ENCODE measurements at places on chromosomes 3 and 15.

DNA sequence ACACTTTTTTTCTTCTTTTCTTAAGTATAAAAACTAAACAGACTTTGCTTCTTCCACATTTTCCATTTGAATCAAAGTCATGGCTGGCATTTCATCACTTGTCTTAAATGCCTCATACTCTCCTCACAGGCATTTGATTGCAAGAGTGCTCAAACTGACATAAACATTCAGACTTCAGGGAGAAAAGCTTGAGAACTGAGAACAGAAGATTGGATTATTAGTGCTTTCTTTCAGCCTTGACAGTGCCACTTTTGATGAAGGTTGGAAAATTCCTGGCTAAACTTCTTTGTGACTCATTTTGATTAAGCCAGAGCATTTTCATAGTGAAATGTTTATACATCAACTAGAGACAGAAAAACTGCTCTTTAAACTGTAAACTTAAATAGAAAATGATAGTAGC, 544.4 kb downstream of the DIPK2A start:
- no peak for DNase-seq

DNA sequence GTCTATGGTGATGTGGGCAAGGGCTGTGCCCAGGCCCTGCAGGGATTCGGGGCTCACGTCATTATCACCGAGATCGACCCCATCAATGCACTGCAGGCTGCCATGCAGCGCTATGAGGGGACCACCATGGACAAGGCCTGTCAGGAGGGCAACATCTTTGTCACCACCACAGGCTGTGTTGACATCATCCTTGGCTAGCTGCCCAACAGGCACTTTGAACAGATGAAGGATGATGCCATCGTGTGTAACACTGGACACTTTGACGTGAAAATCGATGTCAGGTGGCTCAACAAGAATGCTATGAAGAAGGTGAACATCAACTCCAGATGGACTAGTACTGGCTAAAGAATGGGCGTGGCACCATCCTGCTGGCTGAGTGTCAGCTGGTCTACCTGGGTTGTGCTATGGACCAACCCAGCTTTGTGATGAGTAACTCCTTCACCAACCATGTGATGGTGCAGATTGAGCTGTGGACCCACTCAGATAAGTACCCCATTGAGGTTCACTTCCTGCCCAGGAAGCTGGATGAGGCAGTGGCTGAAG, 6.1 kb upstream of the USP8 start:
- DNase-seq = no peak

GRCh38 chr3:169091196-169091823, 572.2 kb downstream of the MECOM start:
- DNase-seq = no peak

GRCh38 chr3:197376735-197377555, 78.5 kb upstream of the DLG1 start:
- no peak for DNase-seq

DNA sequence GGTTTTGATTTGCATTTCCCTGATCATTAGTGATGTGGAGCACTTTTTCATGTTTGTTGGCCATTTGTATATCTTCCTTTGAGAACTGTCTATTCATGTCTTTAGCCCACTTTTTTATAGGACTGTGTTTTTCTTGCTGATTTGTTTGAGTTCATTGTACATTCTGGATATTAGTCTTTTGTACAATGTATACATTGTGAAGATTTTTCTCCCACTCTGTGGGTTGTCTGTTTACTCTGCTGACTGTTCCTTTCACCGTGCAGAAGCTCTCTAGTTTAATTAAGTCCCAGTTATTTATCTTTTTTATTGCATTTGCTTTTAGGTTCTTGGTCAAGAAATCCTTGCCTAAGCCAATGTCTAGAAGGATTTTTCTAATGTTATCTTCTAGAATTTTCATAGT, 91.1 kb upstream of the ATP11B start:
- DNase-seq = no peak

GRCh38 chr15:59739557-59740186, 50.6 kb upstream of the BNIP2 start:
- no peak for DNase-seq

- no peak for DNase-seq
These were observed 49.0 kb upstream of the MRPL3 start for GRCh38 chr3:131551761-131552160.

DNA sequence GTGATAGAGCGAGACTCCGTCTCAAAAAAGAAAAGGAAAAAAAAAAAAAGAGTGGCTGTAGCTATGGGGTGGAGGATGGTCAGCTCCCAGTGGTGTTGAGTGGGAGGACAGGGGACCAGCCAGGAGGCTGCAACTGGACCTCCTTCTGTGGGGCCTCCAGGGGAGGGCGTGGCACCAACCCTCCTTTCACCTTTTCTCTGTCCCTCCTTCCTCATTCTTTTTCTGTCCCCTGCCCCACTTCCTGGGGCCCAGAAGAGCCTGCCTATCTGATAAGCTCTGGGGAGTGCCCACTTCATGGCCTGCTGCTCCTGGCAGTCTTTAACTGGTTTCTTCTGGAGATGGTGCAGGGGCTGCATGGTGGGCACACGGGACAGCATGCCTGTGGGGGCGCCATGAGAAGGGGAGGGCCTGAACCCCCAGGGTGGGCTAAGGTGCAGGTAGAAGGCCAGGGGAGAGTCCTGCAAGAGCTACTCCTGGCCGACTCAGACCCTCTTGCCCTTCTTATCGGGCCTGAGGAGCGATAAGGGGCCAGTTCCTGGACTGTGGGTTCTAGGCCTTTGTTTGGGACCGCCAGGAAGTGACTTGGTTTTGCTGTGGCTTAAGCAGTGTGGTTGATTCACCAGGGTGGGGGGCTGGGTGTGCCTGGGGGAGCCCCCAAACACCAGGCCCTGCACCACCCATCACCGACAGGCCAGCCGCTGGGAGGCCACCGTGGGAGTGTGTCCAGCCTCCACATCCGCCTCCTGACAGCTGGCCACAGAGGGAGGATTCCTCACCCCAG, 49.4 kb upstream of the FLNB start:
- DNase-seq = no peak

GRCh38 chr15:42270551-42270950, 2.5 kb upstream of the GANC start:
- DNase-seq = no peak

DNA sequence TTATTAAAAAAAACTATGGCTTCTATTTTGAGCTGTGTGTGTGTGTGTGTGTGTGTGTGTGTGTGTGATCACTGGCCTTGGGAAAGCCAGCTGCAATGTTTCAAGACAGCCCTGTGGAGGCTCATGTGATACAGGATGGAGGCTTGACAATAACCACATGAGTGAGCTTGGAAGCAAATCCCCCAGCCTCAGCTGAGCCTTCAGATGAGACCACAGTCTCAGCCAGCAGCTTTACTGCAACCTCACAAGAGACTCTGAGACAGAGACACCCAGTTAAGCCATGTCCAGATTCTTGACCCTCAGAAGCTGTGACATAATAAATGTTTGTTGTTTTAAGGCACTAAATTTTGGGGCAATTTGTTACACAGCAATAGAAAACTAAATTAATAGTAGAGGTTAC, 52.5 kb downstream of the GRK7 start:
- DNase-seq = no peak

DNA sequence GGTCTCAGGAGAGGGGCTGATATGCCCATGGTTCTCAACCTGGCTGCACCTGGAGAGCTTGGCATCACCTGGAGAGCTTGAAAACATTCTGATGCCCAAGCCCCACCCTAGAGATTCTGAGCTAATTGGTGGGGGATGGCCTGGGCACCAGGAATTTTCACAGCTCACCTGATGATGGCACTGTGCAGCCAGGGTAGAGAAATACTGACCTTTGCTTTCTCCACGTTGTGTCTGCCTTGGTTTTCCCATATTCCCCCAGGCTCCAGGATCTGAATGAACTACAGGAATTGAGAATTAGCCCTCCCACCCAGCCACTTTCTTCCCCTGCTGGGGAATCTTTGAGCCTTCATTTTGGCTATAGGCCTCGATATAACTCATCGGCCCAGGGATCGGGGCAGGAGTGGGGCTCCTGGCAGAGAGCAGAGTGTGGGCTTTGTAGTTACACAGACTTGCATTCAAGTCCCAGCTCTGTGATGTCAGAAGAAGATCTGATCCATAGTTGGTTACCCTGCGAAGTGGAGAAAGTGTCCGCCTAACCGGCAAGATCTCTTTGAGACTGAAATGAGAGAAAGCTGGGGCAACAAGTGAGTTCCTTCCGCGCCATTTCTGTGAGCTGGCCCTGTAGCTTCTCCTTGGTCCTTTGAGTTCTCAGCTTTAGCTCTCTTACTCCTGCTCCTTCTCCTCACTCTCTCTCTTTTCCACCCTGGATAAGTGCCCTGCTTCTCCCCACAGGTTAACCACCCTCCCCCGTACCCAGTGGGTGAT, 33.1 kb upstream of the UBE2Q2 start:
- DNase-seq = no peak

DNA sequence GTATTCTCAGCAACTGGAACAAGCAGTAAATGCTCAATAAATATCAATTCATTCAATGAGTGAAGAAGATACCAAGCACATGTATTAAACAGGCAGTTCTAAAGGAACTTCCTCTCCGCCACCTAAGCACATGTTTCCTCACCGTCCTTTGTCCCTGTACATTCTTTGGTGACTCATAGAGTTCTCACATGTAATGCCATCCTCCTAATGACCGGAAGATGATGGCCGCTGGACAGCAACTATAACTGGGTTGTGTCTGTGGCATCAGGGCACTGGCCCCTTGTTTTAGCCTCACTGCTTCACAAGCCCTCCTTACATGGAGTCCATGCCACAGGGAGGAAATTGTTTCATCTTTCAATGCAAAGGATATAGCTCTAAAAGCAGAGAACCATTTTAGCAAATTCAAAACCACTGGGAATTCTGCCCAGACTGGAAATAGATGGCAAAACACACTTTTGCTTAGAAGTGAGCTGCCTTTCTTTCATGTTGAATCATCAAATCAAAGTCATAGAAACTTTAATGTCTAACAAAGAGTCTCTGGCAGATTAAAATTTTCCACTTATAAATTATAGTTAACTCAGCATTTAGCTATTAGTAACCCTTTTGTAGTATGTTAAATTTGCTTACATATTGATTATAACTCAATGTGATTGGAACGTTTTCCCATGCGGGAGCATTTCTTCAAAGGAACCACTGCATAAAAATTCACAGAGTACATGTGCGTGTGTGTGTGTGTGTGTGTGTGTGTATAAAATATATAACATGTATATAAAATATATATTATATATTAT, 74.1 kb downstream of the GAP43 start:
- DNase-seq = no peak

Data from activated CD8-positive, alpha-beta memory T cell treated with anti-CD3 and anti-CD28 coated beads, Interleukin-2, amount 50 U/mL, for 48 hours (primary cell).